ENCODE measurements at places on chromosomes 5 and 9.

DNA sequence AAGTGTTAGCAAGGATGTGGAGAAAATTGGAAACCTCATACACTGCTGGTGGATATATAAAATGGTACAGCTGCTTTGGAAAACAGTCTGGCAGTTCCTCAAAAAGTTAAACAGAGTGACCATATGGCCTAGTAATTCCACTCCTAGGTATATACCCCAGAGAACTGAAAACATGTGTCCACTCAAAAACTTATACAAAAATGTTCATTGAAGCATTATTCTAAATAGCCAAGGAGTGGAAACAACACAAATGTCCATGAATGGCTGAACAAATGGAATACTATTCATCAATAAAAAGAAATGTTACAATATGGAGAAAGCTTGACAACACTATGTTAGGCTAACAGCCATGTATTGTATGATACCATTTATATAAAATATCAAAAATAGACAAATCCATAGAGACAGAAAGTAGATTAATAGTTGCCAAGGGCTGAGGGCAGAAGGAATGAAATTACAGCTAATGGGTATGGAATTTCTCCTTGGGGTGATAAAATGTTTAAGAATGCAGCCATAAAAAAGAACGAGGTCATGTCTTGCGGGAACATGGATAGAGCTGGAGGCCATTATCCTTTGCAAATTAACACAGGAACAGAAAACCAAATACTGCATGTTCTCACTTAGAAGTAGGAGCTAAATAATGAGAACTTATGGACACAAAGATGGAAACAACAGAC is 33.6 kb upstream of the FBP1 start:
- no peak for DNase-seq

- DNase-seq = peak; percentile 4
Measured at GRCh38 chr5:131595088-131596033, 39.7 kb downstream of the RAPGEF6 start.

DNA sequence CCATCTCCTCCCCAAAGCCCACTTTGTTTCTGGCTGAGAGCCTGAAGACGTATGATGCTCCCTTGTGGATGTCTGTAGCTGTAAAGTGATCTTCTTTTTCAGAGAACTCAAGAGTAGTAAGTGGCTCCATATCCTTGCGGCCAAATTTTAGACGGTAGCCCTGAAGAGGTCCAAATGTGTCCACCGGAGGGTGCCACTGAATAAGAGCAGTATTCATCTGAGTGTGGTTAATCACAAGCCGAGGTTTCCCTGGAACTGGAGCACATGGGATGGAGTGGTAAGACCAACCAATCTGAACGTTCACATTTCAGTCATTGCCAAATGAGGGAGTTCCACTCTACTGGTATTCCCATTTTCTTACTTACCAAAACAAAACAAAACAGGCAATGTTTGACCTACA is 686.5 kb upstream of the DMAC1 start:
- DNase-seq = no peak

DNA sequence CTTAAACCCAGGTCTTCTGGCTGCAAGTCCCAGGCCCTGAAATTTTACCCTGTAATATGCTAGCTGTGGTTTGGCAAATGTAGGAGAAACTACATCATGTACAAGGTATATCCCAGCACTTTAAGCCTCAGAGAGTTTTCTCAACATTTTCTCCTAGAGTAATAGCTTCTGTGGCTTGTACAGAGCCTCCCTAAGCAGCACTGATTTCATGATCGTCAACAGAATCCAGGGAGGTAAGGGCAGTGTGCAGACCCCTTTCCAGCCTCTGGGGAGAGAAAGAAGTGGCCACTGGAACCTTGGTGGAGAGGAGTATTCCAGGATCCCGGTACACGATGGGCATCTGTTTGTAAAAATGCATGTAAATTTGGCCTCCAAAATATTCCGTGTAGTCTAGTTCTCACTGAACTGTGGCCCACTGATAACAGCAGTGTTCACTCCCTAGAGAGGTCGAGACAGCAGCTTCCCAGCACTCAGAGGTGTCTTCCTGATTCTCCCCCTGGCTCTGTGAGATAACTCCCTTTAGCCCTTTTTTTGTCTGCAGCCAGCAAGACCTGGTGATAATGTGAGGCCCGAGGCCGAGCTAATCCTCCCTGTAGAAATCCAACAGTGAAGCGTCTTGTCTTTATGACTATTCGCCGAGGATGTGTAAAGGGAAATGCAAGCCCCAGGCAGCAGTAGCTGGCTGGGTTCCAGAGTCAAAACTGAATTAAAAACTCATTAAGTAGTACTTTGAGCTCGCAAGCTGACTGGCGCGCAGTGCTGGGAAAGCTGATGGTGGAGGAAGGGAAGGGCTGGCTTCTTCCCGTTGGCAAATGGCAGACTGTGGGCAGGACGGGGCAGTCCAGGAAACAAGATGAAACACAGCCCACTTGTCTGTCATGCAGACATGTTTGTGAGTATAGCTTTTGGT is 59.0 kb downstream of the MAP1B start:
- DNase-seq = no peak

DNA sequence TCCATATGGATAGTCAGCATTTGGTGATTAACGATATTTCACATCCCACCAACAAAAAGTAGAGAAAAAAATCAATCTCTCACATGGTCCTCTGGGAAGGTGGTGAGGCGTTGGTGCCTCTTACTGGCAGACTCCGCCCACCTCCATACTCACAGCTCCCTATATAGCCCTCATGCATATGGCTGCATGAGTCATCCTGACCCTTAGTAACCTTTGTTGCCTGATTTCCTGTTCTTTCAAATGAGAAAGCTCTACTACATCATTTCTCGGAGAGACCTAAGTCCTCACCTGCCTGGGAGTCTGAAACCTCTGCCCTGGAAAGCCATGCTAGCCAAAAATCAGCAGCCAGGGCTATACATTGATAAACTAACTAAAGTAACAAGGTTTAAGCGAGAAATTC is 33.3 kb upstream of the ABCA1 start:
- DNase-seq = peak; percentile 80

DNA sequence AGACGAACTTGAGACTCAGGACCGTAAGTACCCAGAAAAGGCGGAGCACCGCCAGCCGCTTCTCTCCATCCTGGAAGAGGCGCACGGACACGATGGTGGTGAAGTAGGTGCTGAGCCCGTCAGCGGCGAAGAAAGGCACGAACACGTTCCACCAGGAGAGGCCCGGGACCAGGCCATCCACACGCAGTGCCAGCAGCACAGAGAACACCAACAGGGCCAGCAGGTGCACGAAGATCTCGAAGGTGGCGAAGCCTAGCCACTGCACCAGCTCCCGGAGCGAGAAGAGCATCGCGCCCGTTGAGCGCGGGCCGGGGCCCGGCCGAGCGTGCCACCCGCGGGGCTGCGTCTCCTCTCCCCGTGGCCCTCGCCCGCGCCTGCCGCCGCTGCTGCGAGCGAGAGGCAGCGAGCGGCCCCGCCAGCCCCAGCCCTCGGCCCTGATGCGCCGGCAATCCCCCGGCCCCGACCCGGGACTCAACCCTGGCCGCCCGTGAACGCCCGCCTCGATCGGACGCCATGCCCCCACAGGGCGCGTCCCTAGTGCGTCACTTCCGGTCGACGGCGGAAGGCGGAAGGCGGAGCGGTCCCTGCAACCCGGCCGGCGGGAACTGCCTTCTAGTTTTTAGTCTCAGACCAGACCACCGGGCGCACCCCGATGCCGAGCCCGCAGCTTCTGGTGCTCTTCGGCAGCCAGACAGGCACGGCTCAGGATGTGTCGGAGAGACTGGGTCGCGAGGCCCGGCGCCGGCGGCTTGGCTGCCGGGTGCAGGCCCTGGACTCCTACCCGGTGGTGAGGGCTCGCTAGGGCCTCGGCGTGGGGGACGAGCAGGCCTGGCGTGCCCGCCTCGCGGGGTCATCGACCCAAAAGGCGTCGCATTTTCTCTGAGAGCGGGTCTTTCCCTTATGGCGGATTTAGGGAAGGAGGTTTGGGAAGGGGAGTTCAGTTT is at the start of the genes NDOR1 and TMEM203:
Gene NDOR1, plus strand, starts transcription at position 575 of the 944 bp plus-strand sequence. Its CDS starts 78 bp downstream, at position 653.
Gene TMEM203, minus strand, starts transcription at position 523 of the 944 bp plus-strand sequence. Its CDS starts 234 bp downstream, at position 289.
- DNase-seq = peak; percentile 93

- DNase-seq = no peak
Measured at GRCh38 chr5:97355775-97356174, 172.7 kb upstream of the RIOK2 start.

GRCh38 chr5:65919773-65920172 is 6.6 kb upstream of the ERBIN start:
- DNase-seq = no peak

DNA sequence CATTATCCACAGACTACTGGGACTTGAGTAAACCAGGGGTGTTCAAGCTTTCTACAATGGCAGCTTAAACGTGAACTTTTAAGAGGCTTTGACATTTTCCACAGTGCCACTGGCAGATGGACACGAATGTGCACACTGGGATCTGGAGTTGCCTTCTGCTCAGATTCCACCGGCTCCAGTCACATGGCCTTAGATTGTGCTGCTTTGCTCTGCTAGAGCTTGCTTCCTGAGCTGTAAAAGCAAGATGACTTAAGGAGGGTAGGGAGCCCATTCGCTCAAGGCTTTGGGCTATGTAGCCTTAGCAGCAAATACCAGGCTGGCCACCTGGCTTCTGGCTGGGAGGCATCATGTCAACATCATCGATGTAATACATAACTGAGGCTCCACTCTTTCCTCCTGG is 436.9 kb downstream of the MED10 start:
- DNase-seq = no peak

DNA sequence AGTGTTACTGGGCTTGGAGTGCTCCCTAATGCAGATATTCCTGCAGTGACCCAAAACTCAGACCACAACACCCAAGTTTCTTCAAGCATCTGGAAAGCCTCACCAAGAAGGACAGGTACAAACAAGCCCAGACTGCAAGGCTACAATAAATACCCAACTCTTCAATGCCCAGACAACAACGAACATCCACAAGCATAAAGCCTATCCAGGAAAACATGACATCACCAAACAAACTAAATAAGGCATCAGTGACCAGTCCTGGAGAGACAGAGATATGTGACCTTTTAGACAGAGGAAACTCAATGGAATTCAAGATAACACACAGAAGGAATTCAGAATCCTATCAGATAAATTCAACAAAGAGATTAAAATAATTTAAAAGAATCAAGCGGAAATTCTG is 605.6 kb downstream of the PDE4D start:
- no peak for DNase-seq

DNA sequence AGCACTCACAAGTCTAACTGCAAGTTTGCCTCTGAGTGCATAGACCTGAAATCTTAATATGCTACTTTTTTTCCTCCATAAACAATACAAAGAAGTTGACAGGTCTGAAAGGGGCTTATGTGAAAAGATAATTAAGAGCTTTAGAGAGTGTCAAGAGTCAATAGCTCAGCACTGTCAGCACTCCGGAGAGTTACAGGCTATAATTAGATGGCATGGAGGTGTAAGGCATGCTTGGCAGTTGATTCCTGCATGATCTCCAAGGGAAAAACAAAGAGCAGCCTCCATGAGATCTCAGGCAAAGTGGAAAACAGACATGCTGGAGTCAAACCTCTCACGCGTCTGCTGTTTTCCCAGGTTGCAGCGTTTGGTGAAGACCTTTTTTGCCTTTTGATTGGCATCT is 468.7 kb downstream of the TLE4 start:
- no peak for DNase-seq

DNA sequence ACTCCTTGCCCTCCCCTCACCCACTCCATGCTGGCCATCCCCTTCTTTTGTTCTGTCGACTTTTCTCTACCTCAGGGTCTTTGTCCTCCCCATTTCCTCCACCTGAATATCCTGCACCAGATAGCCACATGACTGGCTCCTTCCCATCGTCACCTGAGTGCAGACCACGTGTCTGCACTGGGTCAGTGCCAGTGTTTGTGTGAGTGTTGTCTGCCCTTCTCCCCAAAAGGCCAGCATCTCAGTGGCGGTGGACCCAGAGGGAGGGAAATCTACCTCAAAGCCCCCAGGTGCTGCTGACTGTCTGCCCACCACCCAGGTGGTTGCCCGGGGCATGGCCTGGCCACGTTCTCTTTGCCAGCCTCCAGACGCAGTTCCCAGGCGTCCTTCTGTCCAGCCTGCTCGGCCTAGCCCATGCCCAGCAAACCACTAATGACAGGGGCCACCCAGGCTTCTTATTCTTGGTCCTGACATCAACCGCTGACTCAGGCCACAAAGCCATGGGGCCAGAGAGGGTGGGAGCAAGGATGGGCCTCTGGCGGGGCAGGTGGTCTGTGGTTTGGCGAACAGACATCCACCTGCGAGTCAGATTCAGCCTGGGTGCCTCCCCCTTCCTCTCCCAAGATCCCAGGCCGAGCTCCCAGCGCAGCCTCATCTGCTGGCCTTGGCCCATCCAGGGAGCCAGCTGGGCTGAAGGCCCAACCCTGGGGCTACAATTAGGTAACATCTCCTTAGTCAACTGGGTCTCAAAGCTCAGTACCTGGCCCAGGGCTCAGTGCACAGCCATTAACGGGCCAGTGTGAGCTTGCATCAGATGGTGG is 5.5 kb upstream of the NINJ1 start:
- DNase-seq = no peak

GRCh38 chr5:159021136-159021900 is 78.4 kb downstream of the EBF1 start:
- DNase-seq = no peak

DNA sequence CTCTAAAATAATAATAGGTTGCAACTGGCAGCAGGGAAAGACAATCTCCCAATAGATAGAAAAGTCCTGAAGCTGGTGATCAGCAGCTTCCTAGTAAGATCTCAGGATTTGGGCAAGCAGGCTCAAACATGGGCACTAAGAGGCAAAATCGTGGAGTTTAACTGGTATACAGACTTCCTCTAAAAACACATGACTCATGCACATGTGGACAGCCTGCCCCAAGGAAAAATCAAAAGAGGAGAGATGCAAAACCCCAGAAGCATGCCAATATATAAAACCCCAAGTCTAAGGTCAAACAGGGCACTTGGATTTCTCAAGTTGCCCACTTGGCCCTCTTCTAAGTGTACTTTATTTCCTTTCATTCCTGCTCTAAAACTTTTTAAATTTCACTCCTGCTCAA is 62.8 kb downstream of the CDKN2A start:
- no peak for DNase-seq

- no peak for DNase-seq
Measured at GRCh38 chr9:20200581-20200980, 411.7 kb upstream of the SLC24A2 start.

DNA sequence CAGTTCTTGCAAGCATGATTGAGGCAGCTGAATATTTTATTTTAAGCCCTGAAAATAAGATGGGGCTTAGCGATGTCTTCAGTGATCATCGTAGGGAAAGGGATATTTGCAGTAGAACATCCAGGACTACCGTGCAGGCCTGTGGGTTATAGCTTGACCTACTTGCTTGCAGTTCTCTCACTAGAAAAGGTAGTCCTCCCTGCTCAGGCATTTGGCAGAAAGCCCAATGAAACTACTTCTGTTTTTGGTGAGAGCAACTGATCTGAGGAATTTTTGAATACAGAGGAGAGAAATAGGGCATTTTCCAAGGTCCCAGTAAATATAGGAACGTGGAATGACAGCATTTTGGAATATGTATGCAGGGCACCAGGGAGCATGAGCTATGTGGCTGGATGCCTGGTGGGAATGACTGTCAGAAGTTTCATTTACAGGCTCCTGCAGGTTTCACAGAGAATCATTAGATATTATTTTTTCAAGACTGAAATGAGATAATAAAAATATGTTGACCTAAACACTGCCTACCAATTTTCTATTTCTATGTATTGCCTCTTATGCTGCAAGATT is 417.9 kb upstream of the ACTBL2 start:
- DNase-seq = no peak

GRCh38 chr9:7489036-7489435 is 310.5 kb downstream of the DMAC1 start:
- DNase-seq = no peak

GRCh38 chr9:132538071-132538470 is 44.3 kb upstream of the BARHL1 start:
- no peak for DNase-seq

All from stimulated activated CD4-positive, alpha-beta T cell treated with anti-CD3 and anti-CD28 coated beads, Interleukin-1b, Interleukin-23, amount 100 ng/mL, for 48 hours (primary cell).